Smooth muscle cell of the pulmonary artery (primary cell): ENCODE measurements at places on chromosomes 12 and 14. TPM values are rescaled to one million over a fixed set of nuclear protein-coding genes. Genes with fewer than 3 reads are reported as not detected.

Gene PRH2
- not detected in 2 replicates for total RNA-seq

Gene BIN2
- total RNA-seq, result not detected in 2 replicates

Gene TAC3
- not detected in 2 replicates for total RNA-seq

Gene KRT4
- total RNA-seq, result not detected in 2 replicates

Gene MYF6
- not detected in 2 replicates for total RNA-seq

Gene GLIPR1L2
- 0.46 and 1.7 TPM in 2 replicates for total RNA-seq

Gene PTPN21
- 16.4 and 16.6 TPM in 2 replicates for total RNA-seq

Gene KCTD10
- 52.2 and 80.9 TPM in 2 replicates for total RNA-seq

Gene LRP1-AS
- 0.20 TPM in 1 of 2 replicates, not detected in the other for total RNA-seq

Gene PRICKLE1
- total RNA-seq, result 0.79 and 2.6 TPM in 2 replicates

Gene IGFBP6
- 417 and 460 TPM in 2 replicates for total RNA-seq

Gene RNF212B
- total RNA-seq, result not detected in 2 replicates

Gene AKAP3
- total RNA-seq, result 1.7 TPM in 2 replicates

Gene MDM1
- 7.5 and 8.8 TPM in 2 replicates for total RNA-seq

Gene TRIM9
- total RNA-seq, result 0.39 and 0.73 TPM in 2 replicates

Gene ARID2
- 20.6 and 25.7 TPM in 2 replicates for total RNA-seq

Gene WNT1
- not detected in 2 replicates for total RNA-seq

Gene ADCY4
- 3.3 and 4.9 TPM in 2 replicates for total RNA-seq

Gene POTEG
- total RNA-seq, result not detected in 2 replicates

Gene RNASE3
- total RNA-seq, result not detected in 2 replicates

Gene ENDOU
- 0.40 and 0.52 TPM in 2 replicates for total RNA-seq
